Glutamatergic neuron (in vitro differentiated cells): ENCODE measurements at places on chromosomes 5 and 9. TPM values are rescaled to one million over a fixed set of nuclear protein-coding genes. Genes with fewer than 3 reads are reported as not detected.

The IL5 gene
- total RNA-seq, result not detected

The PCDHA5 gene
- total RNA-seq, result 11.8 TPM

The DMRT2 gene
- total RNA-seq, result 0.56 TPM

The RANBP17 gene
- total RNA-seq, result 25.7 TPM

The PTGES gene
- total RNA-seq, result 1.0 TPM

The SARDH gene
- total RNA-seq, result 2.0 TPM

The CDO1 gene
- total RNA-seq, result 136 TPM

The PGM5 gene
- total RNA-seq, result not detected

The C5orf52 gene
- total RNA-seq, result not detected

The CER1 gene
- total RNA-seq, result 3.0 TPM

DNA sequence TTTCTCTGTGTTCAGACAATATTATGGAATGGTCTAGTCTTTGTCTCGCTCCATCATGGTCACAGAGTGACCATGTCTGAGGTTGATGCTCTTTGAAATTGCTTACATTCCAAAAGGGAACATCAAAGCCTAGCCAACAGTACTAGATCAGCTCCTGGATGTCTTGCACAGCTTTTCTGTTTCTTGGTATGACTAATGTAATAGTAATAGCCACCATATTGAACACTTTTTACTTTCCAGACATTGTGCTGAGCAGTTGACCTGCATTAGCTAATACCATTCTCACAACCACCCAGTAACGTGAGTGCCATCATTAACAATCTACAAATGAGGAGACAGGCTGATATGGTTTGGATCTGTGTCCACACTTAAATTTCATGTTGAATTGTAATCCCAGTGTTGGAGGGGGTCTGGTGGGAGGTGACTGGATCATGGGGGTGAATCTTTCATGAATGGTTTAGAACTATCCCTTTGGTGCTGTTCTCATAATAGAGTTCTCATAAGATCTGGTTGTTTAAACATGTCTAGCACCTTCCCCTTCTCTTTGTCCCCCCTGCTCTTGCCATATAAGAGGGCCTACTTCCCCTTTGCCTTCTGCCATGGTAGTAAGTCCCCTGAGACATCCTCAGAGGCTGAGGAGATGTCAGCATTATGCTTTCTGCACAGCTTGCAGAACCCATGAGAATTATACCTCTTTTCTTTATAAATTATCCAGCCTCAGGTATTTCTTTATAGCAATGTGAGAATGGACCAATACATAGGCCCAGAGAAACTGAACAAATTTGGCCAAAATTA is 577.5 kb upstream of the CLINT1 start:
- DNase-seq, result no peak

DNA sequence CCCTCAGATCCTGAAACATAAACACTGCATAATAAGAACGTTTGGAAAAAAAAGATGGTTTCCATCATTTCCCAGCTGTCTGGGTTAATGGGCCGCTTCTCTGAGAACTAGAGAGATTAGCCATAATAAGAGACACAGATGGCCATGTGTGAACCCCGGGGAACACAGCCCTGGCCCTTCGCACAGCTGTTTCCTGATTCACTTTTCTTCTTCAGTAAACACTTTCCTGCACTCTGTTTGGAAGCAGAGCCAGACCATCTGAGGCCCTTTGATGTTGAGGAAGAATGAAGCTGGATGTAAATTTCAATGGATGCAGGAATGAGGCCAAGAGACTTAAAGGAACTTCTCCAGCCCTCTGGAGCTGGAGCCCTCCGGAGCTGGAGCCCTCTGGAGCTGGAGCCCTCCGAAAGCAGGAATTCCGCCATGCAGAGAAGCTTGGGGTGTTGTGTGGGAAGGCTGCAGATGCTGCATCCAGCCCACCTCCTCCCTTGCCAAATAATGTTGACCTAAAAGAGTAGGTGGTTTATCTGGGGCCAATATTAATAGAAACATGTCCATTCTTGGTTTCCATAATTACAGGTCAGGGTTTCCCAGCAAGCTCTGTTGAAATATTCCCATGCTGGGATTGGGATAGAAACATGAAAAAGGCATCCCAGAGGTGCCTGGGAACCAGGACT is 218.9 kb downstream of the NXNL2 start:
- no peak for DNase-seq

GRCh38 chr9:76699971-76700370 is 64.3 kb upstream of the PCA3 start:
- DNase-seq, result no peak

- no peak for DNase-seq
Measured at GRCh38 chr9:116116393-116116792, 37.2 kb upstream of the PAPPA start.

GRCh38 chr5:55923177-55923771 is 71.5 kb downstream of the IL6ST start:
- DNase-seq, result no peak

- no peak for DNase-seq
Measured at GRCh38 chr9:2502760-2503159, 118.8 kb upstream of the VLDLR start.

DNA sequence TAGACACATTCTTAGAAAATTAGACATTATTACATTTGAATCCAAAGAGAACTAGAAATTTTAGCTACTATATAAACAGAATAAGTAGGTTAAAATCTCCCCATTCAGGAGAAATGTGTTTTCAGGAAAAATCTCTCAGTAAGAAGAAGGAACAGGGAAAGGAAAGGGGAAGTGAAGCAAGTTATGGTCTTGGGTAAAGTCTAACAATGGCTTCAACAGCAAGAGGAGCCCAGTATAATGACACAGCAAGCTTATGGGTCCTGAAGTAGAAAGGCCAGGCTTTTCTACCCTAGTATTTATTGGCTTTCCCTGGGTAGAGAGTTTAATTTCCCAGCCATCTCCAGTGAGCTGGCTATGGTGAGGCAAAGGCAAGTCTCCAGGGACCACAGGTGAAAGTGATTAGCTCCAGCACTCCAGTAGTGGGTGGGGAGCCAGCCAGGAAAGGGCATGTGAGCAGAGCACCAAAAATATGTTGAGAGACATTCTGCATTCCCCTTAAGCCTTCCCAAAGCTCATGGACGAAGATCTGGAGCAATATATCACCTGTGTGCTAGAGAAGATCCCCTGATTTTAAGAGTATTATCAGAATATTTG is 981.7 kb downstream of the NR2F1-AS1 start:
- no peak for DNase-seq

DNA sequence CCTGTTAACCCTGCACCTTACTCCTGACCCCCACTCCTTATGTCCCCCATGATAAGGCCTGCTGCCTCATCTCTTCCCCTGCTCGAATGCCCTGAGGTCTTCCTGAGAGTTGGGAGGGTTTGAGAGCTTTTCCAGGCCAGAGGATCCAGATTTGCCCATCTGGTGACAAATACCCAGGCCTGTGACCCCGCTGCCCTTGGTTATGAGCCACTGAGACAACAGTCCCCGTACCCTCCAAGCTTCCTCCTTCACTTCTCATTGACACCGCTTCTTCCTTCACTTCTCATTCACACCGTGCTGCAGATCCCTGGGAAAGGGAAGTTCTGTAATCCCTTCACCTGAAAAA is 593 bp downstream of the GM2A start:
- DNase-seq, result no peak

GRCh38 chr5:34535433-34535832 is 120.7 kb upstream of the RAI14 start:
- no peak for DNase-seq

- peak; percentile 31 for DNase-seq
Measured at GRCh38 chr5:65722575-65723403, 784 bp downstream of the NLN start.

GRCh38 chr9:1580215-1580614 is 434.9 kb upstream of the SMARCA2 start:
- DNase-seq, result no peak

DNA sequence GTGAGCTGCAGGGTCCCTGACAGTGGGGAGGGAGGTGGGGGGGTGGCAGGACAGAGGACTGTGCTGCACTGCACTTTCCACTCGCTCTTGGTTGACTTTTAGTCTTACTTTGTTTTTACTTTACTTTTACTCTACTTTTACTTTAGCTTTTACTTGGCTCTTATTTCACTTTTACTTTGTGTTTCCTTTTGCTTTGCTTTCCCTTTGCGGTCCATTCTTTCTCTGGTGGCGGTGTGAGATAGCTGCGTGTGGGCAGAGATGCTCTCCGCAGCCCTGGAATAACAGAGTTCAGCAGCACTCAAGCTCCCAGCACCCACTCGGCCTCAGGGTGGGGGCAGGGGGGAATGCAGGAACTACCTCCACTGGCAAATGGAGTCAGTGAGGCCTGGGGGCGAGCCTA is 4.7 kb downstream of the AK8 start:
- no peak for DNase-seq

- no peak for DNase-seq
Measured at GRCh38 chr5:36174119-36174518, 22.2 kb downstream of the SKP2 start.

- peak; percentile 72 for DNase-seq
Measured at GRCh38 chr9:86126998-86127972, 27.9 kb upstream of the GOLM1 start.

- no peak for DNase-seq
Measured at GRCh38 chr5:78720997-78721396, 72.4 kb upstream of the LHFPL2 start.

GRCh38 chr5:52693280-52693679 is 94.4 kb upstream of the ITGA1 start:
- no peak for DNase-seq
